Astrocyte of the cerebellum (primary cell): ENCODE measurements at places on chromosomes 11 and 22.
A peak's percentile ranks its signal among the peaks of the same experiment; 100 is the strongest.

GRCh38 chr11:128476729-128477128 lies 110.6 kb downstream of the ETS1 start:
- DNase-seq: no peak

- DNase-seq: no peak
Observed at GRCh38 chr11:394034-394857, at the start of gene PKP3. PKP3 (plus strand) TSS chr11:394209; CDS start chr11:394293, 84 bp downstream.

GRCh38 chr22:24768537-24769374 lies 5.8 kb downstream of the PIWIL3 start:
- peak; percentile 29 for DNase-seq

DNA sequence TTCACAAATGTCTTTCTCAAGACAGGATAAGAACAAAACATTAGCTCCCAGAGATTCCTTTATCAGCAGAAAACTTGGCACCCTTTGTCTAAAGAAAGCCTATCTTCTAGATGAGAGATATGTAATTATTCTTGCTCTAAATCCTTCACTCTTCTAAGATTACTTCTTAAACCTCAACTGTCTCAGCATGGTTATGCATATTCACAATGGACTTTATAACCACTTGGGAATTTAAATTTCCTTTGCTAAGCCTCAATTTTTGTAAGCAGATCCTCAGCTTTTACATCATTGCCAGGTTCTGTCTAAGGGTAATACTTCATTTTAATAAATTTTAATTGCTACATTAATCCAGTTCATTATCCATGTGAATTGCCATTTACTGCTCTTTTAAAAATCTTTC lies 433.6 kb upstream of the DDI1 start:
- no peak for DNase-seq
